ENCODE measurements at places on chromosomes 2 and 18.
A peak's percentile ranks its signal among the peaks of the same experiment; 100 is the strongest.

GRCh38 chr2:159073256-159073655, 104.8 kb downstream of the TANC1 start:
- DNase-seq: peak; percentile 75

GRCh38 chr2:5740817-5741216, 48.6 kb downstream of the SOX11 start:
- DNase-seq: peak; percentile 4

DNA sequence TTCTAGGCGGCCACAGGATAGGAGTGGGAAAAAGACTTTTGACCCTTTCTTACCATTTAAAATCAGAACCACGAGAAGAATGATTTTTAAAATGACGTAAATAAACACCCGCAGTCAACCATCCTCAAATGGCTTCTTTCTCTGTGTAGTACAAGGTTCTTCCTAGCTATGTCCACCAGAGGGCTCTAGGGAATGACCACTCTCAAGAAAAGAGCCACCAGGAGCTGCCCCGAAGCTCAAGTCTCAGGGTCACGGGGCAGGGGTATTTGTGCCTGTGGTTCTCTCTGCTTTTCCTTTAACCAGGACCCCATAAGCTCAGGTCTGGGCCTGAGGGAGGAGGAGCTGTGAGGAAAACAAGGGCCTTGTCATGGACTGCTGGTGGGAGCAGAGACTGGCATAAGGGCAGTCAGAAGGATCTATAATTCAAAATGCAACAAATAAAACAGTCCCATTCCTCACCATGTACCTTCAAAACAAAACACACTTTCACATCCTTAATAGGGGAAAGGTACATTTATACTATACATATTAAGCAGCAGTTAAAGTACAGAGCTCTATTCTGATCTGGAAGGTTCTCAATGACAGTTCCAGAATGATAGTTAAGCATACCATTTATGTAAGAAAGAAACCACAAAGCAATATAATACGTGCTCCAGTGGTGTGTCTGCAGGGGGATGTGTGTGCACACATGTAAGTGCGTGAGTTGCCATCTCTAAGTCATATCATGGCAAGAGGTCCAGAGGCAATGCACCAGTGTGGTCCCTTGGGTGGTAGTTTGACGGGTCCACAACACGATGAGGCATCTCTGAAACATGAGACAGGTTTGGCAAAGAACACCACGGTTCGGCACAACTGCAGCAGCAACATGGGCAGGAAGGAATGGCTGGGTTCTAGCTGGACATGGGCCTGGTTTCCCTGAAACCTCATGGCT, 18.6 kb downstream of the LYPD1 start:
- peak; percentile 79 for DNase-seq

GRCh38 chr18:9113468-9114149, 11.1 kb downstream of the NDUFV2 start:
- DNase-seq: no peak

GRCh38 chr2:178449700-178450523, 1.1 kb downstream of the PRKRA start:
- DNase-seq: peak; percentile 16

Measured in choroid plexus epithelial cell (primary cell).